ENCODE measurements at places on chromosomes 11 and 22.

GRCh38 chr22:23793326-23793725, 6.6 kb downstream of the SMARCB1 start:
- DNase-seq: no peak

DNA sequence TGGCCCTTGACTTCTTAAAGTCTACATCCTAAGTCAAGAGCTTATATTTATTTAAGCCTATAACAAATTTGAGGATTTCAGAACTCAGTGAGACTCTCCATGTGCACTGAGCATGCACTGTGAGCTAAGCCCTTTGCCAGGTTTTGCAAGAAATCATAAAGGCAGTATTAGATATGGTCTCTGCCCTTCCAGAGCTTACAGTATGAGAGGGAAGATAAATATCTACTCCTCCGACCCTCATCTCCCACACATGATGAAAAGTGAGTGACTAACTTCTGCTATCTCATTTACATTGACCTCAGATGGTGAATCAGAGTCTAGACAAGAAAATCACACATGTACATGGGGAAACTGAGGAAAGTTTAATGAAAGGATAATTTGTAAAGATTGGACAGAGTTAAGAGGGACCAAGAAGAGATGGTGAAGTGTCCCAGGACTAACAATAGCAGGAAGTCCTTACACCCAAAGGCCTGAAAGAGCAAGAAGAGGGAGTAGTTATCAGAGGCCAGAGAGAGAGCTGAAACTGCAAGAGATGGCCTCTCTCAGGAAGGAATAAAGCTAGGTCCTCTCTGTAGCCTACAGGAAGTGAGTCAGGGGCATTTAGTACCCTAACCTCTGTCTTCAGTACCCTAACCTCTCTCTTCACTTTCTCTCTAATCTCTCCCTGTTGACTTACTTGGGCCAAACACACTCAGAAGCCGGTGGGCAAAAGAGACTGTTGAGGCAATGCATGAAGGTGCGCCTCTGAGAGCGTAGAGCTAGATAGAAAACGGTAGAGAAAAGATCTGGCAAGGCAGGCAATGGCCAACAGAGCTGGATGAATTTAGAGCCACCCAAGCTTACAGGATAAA, 23.0 kb upstream of the BLID start:
- no peak for DNase-seq

DNA sequence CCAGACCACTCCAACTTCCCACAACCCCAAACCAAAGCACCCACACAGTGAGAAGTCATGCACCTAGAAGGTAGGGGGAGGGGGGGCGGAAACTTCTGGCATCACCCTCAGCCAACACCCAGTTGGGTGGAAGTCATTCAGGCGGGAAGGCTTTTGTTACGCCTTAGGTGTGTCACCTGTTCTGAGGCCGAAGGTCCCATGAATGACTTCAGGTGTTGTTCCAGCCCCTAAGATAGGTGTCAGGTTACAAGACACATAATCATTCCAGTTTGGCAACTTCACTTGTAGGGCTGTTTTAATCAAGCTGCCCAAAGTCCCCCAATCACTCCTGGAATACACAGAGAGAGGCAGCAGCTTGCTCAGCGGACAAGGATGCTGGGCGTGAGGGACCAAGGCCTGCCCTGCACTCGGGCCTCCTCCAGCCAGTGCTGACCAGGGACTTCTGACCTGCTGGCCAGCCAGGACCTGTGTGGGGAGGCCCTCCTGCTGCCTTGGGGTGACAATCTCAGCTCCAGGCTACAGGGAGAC, at the start of gene TMPRSS4:
Gene TMPRSS4, plus strand, starts transcription at position 325 of the 528 bp plus-strand sequence. CDS start 225 bp downstream, outside the sequence.
- no peak for DNase-seq

GRCh38 chr11:2858995-2859698, 26.4 kb downstream of the CDKN1C start:
- no peak for DNase-seq

GRCh38 chr11:122853261-122853660, 15.0 kb downstream of the CRTAM start:
- DNase-seq: no peak

DNA sequence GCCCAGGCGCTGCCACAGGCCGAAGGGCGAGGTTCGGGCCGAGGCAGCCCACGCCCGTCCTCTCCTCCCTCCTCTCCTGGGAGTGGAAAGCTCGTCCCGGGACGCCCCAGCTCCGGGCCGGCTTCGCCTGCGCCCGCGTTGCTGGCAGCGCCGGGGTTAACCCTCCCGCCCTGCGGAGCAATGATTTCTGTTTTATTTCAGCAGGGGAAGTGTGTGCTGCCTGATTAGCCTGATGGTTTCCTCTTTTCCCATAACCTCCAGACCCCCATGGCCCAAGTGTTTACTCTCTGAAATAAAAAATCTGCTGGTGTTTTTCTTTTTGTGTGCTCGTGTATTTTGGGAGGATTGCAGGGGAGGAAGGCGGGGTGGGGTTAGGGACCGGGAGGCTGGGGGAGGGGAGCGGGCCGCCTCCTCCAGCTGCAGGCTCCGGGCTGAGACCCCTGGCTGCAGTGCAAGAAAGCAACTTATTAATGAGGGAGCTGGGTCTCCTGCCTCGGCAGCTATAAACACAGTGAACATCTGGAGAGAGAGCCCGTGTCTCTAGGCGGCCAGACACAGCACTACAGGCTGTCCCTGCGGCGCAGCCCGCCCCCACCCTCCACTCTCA, 38.6 kb downstream of the ETS1 start:
- no peak for DNase-seq

GRCh38 chr22:31952472-31952871, 8.1 kb downstream of the YWHAH start:
- DNase-seq: no peak

GRCh38 chr11:27514076-27514475, 7.5 kb upstream of the LIN7C start:
- no peak for DNase-seq

DNA sequence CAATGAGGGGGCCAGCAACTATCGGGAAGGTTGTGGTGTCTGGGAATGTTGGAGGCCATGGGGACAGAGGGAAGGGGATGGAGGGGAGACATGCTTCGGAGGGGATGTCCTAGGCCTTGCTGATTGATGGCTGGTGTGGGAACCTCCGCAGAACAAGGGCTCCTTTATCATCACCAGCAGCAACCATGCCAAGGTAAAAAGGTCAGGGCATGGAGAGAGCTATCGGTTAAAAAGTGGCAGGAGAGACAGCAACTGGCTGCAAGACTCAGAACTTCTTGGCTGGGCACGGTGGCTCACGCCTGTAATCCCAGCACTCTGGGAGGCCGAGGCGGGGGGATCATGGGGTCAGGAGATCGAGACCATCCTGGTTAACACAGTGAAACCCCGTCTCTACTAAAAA, 3.0 kb downstream of the GSTT4 start:
- no peak for DNase-seq

- DNase-seq: no peak
These were observed 636.7 kb downstream of the TBC1D22A start for GRCh38 chr22:47398921-47399790.

GRCh38 chr11:120188811-120189455, 21.9 kb upstream of the OAF start:
- DNase-seq: no peak

- no peak for DNase-seq
These were observed 607.3 kb upstream of the CADM1 start for GRCh38 chr11:116111546-116111945.

DNA sequence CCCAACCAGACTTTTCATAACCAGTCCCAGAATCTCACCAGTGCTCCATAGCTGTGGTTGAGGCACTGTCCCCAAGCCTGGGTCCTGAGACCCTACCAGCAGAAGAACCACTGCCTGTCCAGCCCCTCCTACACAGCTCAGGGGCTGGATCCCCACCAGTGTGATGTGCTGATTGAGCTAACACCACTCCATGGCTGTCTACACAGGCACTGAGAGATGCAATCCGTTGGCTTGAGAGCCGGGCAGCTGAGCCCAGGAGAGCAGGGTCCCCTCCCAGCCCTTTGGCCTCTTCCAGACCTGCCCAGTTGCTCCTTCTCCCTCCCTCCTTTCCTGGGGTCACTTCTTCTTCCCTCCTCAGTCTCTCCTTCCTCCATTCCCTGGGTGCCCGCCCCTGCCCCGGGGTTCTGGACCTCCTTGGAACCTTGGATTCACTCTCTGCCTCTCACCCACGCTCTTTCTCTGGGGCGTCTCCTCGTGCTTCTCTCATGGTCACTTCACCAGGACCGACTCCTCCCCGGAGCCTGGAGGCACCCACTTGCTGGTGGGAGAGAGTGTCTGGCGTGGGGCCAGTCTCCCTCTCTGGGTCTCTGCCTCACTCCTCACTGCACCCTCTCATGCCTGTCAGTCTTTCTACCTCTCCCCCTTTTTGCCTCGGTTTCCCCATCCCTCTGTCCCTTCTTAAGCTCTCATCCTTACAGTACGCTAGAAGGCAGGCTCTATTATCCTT, 706 bp upstream of the SCYL1 start:
- DNase-seq: no peak

Data from NCI-H1417 treated with DMSO at 0.1 percent for 48 hours (cell line).